ENCODE measurements at places on chromosomes 16 and 17.

- DNase-seq = no peak
Observed at GRCh38 chr16:49148410-49148809, 133.2 kb downstream of the CBLN1 start.

- DNase-seq = no peak
Observed at GRCh38 chr16:54462151-54462651, 175.6 kb upstream of the IRX3 start.

DNA sequence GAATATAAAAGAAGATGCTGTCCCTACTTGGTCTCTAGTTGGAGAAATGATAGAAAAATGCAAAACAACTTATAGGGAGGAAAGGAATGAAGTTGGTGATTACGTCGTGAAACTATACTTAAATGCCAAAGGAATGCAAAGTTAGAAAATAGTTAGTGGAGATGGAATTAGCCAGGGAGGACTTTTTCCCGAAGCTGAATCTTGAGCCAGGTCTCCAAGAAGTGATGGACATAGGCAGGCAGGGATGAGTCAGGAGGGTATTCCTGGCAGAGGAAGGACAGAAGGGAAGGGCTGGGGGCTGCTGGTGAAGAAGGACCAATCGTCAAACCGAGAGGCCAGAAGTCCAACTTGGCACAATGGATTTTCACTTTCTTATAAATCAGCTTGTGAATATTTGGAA is 1.8 kb downstream of the SNTB2 start:
- no peak for DNase-seq

DNA sequence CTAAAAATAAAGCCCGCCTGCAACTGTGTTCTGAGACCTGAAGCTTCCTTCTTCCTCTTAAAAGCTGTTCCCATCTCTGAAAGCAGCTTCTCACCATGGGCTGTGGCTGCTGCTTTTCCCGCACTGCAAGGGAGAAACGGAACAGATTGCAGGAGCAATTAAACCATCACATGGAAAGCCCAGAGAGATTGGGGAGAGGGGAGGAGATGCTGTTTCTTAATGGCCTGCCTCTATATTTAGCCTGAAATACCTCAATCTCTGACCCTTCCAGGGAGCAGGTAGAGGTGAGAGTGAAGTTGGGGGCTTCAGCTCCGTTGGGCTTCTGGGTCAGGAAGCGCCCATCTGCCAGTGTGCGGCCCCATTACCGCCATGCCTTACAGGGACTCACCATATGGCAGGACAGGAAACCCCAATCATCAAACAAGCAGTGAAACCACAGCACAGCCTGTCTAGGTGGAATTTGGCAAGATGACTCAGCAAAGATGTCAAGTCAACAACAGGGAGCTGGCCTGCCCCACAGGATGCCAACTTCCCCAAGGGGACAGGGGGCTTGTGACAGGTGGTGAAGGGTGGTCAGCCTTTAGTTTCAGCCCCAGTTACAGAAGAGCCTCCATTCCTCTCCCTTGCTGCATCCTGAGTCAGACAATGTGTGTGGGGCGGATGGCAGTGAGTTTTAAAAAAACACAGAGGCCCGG is 286.6 kb upstream of the CCL2 start:
- DNase-seq = no peak

DNA sequence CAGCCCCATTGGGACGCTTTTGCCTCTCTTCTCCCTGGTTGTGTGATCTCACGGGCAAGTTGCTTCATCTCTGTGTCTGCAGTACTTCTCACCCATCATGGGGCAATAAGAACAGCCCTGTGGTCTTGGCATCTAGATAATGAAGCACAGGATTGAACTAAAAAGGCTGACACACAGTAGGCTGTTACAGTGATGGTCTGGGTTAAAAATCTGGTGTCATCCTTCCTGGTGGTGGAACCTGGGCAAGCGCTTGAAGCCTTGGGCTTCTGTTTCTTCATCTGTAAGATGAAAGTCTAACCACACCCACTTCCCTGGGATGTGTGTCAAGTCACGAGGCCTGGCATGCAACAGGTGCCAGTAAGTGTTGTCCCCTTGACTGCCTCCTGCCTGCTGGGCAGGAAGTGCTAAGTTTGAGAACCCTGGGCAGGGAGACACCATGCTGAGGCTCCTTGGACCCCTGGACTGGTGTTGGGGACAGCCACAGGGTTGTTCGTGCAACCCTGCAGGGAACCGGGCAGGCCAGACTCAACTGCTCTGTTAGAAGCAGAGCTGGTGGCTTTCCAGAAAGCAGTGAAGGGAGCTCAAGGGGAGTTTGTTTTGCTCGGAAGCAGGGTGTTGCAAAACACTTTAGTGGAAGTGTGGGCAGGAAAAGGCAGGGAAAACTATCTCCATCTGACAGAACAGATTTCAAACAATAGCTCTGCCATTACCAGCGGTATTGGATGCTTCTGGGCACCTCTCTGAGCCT is 5.9 kb upstream of the MAP2K3 start:
- no peak for DNase-seq

- no peak for DNase-seq
Observed at GRCh38 chr17:13690806-13691205, 89.1 kb upstream of the HS3ST3A1 start.

DNA sequence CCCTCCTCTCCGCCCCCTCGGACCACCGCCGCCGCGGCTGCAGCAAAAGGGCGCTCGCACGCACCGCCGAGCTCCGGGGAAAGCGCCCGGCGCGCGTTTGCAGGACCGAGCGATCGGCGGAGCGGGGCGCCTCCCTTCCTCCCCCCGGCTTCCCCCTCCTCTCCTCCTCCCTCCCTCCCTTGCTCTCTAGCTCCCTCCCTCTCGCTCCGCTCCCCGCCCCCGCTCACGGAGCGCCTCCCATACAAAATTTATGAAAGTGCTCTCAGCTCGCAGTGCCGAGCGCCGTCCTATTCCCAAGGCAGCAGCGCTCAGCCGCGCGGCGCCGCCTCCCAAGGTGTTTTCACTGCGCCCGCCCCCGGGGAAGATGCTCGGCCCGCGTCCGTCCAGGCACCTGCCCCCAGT is at the start of gene RTN4RL1:
Gene RTN4RL1, minus strand, starts transcription at position 115 of the 402 bp plus-strand sequence. CDS start 469 bp downstream, outside the sequence.
- peak; percentile 31 for DNase-seq

GRCh38 chr16:85777583-85778310 is 21.6 kb downstream of the EMC8 start:
- DNase-seq = no peak

DNA sequence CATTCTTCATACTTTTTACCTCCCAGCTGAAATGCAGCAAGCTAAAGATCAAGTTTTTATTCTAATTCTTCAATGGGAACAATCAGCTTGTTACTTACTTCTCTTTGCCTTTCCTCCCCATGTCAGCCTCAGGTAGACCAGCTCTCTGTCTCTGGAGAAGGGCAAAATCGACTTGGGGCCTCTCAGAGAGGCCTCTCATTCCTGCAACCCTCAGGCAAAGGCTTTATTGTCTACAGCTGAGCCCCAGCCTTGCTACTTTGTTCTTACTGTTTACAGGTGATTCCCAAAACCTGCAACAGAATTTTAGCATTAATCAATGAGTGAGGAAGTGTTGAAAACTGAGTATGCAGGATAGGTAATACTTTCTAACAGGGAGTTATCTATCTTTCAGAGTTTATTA is 148.6 kb downstream of the KIF2B start:
- DNase-seq = no peak

DNA sequence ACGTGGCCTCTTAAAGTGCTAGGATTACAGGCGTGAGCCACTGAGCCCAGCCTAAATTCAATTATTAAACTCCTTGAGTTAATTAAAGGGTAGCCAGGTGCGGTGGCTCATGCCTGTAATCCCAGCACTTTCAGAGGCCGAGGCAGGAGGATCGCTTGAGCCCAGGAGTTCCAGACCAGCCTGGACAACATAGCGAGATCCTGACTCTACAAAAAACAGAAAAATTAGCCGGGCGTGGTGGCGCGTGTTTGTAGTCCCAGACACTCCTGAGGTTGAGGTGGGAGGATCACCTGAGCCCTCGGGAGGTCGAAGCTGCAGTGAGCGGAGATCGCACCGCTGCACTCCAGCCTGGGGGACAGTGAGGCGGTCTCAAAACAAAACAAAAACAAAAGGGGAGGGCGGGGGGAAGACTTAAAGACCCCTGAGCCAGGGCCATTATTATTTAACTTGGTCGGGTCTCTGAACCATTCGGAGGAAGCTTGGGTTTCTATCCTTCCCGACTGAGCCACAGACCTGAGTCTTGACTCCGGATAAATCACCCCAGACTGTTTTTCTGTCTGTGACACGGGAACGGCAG is 19.5 kb downstream of the BCL7C start:
- no peak for DNase-seq

DNA sequence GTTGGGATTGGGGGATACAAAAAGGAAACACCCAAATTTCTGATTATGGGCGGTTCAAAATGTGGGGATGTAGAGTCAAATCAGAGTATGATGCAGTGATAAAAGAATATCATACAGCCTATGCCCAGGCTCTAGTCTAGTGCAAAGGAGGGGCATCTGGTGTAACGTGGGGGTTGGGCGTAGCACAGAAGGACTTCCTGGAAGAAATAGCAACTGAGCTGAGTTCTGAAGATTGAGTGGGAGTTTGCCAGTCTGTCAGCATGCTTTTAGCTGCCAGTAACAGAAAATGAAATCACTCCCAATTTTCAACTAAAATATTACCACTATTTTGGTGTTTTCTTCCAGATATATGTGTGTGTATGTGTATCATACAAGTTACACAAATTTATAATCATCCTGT is 196.9 kb downstream of the SPECC1 start:
- no peak for DNase-seq

DNA sequence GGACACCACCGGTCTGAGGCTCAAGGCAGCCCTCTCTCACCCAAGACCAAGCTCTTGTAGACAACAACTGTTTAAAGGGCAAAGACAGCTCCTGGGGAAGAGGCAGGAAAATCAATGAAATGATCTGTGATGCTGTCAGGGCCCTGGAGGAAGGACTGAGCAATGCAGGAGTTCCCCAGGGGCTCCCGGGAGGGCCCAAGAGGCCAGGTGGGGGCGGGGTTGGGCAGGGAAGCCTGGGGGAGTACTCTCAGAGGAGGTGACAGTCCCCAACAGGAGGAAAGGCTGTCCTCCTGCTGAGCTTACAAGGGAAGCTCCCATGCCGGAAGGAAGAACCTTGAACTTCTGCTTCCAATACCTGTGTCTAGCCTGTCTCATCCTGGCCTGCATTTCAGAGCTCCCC is 8.3 kb upstream of the NOS2 start:
- no peak for DNase-seq

DNA sequence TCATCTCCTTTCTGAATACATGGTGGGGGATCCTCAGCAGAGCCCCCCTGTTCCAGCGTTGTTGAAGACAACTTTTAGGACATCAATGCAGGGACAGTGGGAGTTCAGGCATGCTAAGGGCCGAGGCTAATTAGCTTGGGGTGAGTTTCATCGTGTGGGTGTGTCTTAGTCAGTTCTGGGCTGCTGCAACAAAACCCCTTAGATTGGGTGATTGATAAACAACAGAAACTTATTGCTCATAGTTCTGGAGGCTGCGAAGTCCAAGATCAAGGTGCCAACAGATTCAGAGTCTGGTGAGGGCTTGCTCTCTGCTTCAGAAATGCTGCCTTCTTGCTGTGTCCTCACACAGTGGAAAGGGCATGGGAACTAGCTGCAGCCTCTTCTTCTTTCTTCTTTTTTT is 214.0 kb downstream of the NTN1 start:
- DNase-seq = no peak

DNA sequence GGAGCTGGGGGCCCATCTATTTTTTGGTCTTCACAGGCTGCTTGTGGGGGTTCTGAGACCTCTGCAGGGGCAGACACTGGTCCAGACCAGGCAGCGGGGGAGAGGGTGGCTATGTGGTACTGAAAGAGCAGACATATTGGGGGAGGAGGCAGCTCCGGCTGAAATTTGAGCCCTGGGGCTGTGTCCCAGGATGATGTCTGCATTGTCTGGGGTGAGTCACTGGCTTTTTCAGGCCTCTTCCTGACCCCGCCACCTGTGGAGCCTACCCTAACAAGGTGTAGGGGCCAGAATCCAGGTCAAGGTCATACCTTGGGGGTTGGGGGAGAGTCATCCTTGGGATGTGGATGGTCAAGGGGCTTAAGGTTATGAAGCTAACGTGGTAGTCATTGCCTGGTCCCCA is 2.4 kb downstream of the CORO6 start:
- DNase-seq = no peak

- no peak for DNase-seq
Observed at GRCh38 chr17:74357466-74357809, 4.2 kb downstream of the BTBD17 start.

GRCh38 chr16:12356632-12357340 is 380.3 kb downstream of the SNX29 start:
- no peak for DNase-seq

DNA sequence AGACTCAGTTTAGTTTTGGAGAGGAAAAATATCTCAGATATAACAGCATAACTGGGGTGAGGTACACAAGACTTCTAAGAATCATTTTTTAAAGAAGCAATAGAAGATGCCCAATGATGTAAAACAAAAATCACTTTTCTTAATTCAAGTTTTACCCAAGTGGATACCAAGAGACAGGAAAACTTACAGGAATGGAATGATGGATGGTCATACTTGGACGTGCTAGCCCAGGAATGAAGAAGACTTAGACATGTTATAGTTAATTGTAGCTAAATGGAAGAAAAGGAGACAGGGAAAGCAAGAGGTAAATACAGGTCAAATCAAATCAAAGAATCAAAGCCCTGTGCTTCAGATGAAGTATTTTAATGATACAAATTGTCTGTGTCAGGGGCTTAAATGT is 312.7 kb upstream of the KCNJ16 start:
- DNase-seq = no peak

DNA sequence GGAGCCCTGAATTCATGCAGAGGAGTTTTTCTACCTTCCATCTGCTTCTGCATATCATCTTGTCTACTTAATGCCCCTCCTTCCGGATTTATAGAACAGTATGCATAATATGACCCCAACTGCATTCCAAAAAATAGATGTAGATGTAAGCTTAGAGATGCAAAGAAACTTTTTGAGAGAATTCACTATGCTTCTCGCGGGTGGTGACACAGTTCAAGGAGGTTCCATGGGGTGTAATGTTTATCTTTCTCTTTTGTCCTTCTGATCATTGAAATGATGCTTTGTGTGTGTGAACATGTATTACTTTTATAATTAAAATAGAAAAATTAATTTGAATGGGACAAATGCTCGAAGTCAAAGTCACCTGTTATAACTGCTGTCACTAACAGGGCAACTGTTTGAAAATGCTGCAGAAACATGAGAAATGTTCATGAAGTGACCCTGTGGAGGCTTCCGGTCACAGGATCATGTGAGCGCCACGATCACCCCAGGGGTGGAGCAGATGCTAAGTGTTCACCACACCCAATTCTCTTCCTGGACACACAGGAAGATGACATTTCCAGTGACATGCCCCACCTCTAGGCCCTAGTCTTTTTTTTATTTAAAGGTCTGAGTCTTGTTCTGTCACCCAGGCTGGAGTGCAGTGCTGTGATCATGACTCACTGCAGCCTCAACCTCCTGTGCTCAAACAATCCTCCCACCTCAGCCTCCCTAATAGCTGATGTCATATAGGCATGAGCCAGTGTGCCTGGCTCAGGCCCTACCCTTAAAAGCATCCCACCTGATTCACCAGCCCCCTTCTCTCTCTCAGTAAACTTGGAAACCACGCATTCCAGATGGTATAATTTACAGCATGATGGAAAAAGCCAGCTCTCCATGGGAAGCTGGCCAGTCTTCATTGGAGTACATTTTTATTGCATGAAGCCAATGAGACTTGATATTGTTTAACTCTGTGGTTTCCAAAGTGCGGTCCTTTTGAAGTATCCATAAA is 21.0 kb upstream of the AGRP start:
- no peak for DNase-seq

GRCh38 chr17:81928544-81929252 is 1.2 kb upstream of the MAFG start:
- DNase-seq = no peak

GRCh38 chr17:8173056-8173870 is 2.9 kb downstream of the TMEM107 start:
- peak; percentile 89 for DNase-seq
